ENCODE measurements at places on chromosomes 2 and 18.

DNA sequence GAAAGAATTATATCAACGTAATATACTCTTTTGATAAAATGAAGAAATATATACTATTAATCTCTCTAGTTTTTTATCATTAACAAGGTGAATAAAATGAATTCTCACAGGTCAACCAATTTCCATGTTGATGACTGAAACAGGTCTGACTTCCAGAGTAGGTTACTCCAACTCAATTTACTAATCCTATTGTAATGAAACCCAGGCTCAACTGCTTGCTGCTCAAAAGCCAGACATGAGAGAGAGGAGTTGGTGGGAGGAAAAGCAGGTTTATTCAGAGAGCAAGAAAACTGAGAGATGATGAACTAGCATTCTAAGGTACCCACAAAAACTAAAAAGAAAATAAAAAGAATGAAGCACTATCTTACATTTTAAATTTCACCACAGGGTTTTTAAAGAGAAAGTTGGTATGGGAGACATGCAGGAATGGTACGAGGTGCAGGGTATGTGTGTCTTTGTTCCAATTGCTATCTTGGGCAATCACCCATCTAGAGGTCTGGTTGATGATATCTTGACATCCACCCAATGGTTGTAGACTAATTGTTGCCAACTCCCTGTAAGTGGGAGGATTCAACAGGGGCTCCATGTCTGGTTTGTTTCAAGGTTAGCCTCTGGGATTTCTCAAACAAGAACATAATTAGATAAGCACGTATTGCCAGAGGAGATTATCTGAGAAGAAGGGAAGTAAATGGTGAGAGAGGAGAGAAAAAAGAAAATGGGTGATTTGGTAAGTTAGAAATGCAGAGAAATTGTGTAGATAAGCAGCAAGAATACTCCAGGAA is 471.4 kb upstream of the REG3G start:
- no peak for DNase-seq

GRCh38 chr2:42932271-42933151 is 140.1 kb upstream of the HAAO start:
- no peak for DNase-seq

DNA sequence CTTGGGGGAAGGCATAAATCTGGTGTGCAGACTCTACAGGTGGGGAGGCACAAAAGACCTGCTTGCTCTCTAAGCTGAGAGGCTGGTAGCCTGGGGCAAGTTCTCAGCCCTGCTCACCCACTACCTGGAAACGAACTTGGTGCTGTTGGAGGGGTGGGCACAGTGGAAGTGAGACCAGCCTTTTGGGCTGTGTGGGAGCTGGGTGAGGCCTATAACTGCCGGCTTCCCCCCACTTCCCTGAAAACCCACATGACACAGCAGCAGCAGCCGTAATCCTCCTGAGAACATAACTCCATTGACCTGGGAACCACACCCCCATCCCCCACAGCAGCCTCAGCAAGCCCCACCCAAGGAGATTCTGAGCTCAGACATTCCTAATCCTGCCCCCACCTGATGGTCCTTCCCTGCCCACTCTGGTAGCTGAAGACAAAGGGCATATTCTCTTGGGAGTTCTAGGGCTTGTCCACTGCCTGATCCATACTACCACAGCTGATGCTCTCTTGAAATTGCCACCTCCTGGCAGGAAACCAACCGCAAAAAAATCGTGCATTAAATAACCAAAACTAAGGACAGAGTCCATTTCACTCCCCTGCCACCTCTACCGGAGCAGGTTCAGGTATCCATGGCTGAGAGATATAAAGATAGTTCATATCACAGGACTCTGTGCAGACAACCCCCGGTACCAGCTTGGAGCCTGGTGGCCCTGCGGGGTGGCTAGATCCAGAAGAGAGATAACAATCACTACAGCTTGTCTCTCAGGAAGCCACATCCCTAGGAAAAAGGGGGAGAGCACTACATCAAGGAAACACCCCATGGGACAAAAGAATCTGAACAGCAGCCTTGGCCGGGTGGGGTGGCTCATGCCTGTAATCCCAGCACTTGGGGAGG is 178.1 kb downstream of the NDUFA10 start:
- no peak for DNase-seq

GRCh38 chr2:46470114-46470628 is 9.2 kb upstream of the TMEM247 start:
- no peak for DNase-seq

- DNase-seq, result no peak
Observed at GRCh38 chr2:146950911-146951310, 893.9 kb upstream of the ACVR2A start.
